ENCODE measurements at places on chromosomes 7 and 10. TPM values are rescaled to one million over a fixed set of nuclear protein-coding genes. Genes with fewer than 3 reads are reported as not detected.
A peak's percentile ranks its signal among the peaks of the same experiment; 100 is the strongest.

DNA sequence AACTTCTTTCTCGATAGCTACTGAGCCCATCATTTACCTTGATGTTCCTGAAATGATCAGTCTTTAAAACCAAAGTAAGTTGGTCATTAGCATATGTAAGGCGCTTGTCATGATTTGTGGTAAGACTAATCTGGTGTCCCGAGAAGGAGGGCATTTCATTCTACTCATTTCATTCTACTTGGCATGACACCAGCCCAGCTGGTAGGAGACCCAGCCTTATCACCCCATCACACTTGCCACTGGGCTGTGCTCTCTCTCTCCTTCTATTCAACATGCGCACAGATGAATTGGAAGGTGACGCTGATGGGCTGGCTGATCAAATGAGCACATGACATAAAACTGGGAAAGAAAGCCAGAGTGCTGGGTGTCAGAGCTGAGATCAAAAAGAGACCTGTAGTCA is 65.7 kb downstream of the CRTAC1 start:
- no peak for DNase-seq

DNA sequence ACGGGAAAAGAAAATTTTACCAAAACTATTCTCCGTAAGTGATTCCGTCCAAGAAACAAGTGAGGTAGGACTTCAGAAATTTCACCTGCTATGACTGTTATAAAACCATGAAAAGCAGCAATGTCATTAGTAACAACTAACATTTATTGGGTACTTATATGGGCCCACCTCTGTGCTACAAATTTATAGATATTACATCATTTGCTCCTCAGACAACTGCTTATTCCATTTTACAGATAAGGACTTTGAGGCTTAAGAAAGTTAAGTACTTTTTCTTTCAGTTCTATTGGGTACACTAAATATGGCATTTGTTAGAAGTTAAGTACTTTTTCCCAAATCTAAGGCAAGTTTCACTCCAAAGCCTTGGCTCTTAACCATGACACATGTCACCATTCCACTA is 36.3 kb downstream of the HACD1 start:
- DNase-seq, result no peak

GRCh38 chr10:130652964-130653578 is 516.9 kb downstream of the GLRX3 start:
- DNase-seq, result no peak

- no peak for DNase-seq
Observed at GRCh38 chr10:3472287-3473051, 299.9 kb upstream of the PITRM1 start.

KCNMA1 gene
- 44.5 TPM for total RNA-seq

GRCh38 chr7:73443548-73444255 is 10.1 kb downstream of the FZD9 start:
- DNase-seq, result no peak

ITGA8 gene
- total RNA-seq, result 2.1 TPM

- DNase-seq, result no peak
Observed at GRCh38 chr10:19263262-19263661, 214.7 kb downstream of the MALRD1 start.

MACC1 gene
- total RNA-seq, result 12.8 TPM

SLC13A1 gene
- total RNA-seq, result 0.32 TPM

GRCh38 chr10:100739517-100740368 is 5.6 kb upstream of the PAX2 start:
- no peak for DNase-seq

CCDC136 gene
- 5.8 TPM for total RNA-seq

- peak; percentile 75 for DNase-seq
Observed at GRCh38 chr7:74371381-74372341, 82.0 kb upstream of the GTF2IRD1 start.

LRRTM3 gene
- total RNA-seq, result not detected

IFIT3 gene
- total RNA-seq, result 4.3 TPM

GRCh38 chr7:83149466-83149865 is 13.2 kb downstream of the PCLO start:
- DNase-seq, result no peak

DNA sequence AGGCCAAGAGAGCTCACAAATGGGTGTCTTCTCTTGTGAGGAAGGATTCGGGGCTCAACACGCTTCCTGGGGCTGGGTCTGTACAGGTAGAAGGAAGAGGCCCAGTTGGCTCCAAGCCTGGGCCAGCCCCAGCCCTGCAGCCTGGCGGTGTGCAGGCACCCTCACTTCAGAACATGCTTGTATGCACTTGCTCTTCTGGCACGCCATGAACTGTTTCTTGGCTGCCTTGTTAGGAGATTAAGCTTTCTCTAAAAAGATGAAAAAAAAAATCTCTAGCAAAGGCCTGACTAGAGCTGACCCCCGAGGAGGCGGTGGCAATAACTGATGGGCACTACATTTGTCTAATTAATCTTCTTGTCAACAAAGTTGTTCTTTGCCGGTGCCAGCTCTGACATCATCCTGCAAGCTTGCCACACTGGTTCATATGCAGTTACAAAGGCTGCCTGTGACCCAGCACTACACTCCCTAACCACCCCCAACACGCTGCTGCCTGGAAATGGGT is 94.7 kb downstream of the WDR11 start:
- DNase-seq, result no peak

DNA sequence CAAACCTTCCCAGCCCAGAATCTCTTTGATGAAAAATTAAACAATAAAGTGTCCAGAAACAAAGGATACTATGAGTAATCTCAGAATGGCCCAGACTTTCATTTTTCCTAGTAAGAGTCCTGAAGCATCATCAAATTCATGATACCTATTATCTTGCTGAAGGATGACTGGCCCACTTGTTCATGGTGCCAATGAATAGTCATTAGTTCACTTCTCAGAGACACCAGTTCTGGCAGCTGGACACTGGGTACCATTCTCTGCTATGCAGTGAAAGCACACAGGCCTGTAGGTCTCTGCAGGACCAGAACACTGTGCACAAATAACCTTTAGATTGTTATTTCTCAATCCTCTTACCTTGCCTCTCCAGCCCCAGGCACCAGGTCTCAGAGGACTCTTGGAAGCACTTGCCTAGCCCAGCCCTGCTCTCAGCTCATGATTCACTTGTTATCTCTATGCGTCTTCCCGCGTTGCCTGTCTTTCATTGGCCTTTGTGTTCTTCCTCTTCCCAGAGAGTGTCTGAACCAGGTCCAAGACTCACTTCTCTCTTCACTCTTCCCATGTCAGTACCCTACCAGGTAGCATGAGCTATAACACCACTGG is 98.1 kb upstream of the AGBL3 start:
- no peak for DNase-seq

DNA sequence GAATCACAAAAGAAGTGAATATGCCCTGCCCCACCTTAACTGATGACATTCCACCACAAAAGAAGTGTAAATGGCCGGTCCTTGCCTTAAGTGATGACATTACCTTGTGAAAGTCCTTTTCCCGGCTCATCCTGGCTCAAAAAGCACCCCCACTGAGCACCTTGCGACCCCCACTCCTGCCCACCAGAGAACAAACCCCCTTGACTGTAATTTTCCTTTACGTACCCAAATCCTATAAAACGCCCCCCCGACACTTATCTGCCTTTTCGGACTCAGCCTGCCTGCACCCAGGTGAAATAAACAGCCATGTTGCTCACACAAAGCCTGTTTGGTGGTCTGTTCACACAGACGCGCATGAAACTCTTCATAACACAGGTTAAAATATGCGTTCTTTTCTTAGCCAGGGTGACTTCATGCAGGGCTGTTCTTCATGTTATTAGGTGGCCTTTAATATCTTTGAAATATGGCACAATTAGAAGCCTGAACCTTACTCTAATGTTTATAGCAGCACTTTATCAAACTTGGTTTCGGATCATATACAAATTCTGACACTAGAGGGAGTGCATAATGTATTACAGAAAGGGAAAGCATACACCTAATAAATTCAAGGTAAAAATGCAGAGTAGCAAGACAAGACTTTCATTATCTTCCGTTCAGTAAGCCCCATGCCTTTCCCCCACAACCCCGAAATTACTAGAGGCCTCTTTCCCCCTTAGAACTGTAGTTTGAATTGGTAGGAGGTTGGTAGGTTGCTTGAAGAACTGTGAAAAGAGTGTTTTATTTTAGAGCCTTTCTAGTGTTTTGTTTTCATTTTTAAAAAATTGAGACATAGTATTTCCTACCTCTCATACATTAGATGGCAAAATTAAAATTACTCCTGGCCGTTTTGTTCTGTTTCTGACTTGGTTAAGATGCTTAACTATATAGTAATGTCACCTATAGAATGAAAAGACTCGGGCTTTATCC is 117.9 kb downstream of the NPY start:
- DNase-seq, result no peak

HOXA13 gene
- 22.7 TPM for total RNA-seq

GRCh38 chr10:118003126-118003525 is 43.6 kb downstream of the RAB11FIP2 start:
- no peak for DNase-seq

DNA sequence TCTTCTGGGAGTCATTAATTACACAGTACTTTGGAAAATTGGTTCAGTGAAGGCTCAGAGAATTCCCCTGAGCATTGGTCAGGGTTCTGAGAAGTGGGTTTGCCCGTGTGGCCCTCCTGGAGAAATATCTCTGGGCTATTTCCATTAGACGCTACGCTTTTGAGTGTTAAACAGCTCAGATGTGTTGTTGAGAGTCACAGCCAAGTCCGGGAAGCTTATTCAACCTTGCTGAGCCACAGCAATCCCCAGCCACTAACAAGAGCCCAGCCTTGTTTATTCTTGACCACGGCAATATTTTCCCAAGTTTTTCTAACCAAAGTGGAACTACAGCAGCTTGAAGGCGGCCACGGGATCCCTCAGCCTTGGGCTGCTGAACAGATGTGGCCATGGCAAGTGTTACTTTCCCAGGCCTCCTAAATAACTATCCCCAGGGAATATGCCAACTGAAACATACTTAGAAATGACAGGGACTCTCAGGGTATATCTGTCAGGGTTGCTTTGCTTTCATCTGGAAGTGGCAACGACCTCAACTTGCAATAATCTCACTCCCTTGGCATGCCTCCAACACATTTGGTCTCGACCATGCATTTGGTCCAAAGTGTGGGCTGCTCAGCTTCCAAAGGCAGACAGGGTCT is 214.7 kb downstream of the EMX2 start:
- no peak for DNase-seq

NAT16 gene
- not detected for total RNA-seq

DNA sequence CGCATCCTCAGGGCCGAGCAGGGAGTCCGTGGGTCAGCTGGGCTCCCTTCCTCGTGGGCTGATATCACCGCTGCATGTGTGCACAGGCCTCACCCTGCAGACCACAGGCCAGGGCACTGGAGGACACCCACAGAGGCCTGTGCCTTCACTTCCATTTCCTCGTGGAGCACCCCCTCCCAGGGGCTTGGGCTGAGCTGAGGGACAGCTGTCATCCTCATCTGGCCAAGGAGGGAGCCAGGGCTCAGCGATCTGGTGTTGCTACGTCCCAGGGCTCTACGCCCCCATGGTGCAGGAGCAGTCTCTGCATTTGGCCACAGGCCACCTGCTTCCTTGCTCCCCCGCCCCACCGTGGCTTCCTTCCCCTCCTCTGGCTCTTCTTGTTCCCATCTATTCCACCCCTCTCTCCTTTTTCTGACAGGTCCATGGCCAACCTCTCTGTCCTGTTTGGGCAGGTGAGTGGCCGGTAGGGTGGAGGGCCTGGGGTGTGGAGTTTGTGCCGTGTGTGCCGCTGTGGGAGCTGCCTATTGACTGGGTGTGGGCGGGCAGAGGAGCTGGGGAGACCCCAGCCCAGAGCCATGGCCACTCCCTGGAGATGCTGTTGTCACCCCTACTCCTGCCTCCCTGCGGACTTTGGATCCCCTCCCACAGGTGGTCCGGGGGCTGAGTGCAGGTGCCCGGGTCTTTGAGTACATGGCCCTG is 8.3 kb upstream of the ASIC3 start:
- no peak for DNase-seq

GRCh38 chr10:114520453-114520852 is 116.2 kb upstream of the AFAP1L2 start:
- no peak for DNase-seq

DRGX gene
- total RNA-seq, result not detected

ZFAND4 gene
- 11.3 TPM for total RNA-seq

DNA sequence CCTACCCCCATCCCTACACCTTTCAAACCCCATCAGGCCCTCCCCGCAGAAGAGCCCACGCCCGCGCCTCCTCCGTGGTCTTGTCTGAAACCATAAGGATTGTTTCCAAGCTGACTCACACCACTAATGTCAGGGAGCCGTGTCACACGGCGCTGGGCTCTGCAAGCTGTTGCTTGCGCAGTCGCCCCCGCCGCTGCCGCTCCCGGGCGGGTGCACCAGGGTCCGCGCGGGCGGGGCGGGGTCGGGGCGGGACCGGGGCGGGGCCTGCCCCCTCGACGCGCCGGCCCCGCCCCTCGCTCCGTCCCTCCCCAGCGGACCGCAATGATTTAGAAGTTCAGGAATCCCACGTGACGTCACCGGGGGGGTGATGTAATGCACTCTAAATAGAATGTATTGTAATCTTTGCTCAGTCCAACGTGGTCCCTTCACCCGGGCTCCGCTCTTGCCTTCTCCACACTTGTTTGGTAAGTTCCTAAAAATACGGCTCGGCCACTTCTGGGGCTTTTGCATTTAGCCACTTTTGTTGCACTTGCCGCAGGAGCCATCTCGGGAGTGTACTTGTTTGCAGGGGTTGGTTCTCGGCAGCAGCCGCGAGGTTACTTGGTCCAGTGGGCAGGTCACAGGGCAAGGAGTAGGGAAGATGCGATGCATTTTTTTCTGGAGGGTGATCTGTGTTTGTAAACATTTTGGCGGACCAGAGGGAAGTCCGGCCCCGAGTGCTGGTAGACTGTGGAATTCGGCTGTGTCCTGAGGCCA is 3.2 kb upstream of the CREB5 start:
- peak; percentile 86 for DNase-seq

FAM20C gene
- total RNA-seq, result 18.9 TPM

SPDYE1 gene
- total RNA-seq, result not detected

DNA sequence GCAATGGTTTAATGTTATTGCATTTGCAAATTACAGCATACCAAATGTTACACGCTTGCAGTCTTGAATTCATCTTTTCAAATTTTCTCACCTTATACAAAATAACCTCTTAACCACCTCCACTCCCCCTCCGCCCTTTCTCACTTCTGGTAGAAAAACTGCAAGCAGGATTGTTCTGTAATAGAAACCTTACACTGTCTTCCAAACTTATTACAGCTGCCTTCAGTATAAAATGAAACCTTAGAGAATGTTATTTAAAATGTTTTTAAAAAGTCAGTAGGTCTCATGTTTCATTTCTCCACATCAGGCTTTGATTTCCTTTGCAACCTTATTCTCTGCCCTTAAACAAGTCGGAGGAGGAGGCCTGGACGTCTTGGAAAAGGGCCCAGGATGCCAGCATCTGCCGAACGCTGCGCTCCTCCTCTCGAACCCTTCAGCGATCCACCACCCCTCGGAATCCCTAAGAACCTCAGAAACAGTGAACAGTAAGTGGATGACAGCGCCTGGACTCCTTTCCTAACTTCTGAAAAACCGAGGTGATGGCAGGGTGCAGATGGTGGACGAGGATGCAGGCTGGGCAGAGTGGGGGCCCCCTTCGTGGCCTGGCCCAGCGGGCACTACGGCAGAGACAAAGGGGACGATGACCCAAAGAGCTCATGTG is 74.0 kb downstream of the FGFR2 start:
- no peak for DNase-seq

- no peak for DNase-seq
Observed at GRCh38 chr10:71965623-71966022, 1.4 kb downstream of the CHST3 start.
